ENCODE measurements at places on chromosomes 12 and 14.
A peak's percentile ranks its signal among the peaks of the same experiment; 100 is the strongest.

GRCh38 chr14:34174973-34175372 is 224.1 kb upstream of the EGLN3 start:
- no peak for DNase-seq

- no peak for DNase-seq
Measured at GRCh38 chr14:70245026-70245425, 56.3 kb upstream of the SLC8A3 start.

DNA sequence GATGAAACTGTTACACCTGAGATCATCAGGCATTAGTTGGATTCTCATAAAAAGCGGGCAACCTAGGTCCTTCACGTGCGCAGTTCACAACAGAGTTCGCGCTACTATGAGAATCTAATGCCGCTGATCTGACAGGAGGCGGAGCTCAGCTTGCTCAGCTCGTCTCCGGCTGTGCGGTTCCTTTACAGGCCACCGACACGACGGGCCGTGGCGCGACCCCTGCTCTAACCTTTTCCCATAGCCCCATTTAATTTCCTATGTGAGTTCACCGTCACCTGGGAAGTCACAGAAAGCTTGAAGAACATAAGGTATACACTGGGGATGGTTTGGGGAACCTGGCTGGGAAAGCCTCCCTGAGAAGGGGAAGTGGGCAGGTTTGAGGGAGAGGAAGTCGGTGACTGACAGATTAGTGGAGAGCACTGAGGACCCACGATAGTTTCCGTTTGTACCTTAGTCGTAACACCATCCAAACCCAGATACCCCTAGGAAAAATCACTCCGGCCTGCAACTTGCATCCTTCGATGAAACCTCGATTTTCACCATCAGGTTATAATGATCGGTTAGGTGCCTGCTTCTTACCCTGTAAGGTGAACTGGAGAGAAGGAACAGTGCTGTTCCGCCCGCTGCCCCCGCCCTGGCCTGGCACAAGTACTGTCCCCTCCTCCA is 2.8 kb upstream of the AAAS start:
- peak; percentile 66 for DNase-seq

DNA sequence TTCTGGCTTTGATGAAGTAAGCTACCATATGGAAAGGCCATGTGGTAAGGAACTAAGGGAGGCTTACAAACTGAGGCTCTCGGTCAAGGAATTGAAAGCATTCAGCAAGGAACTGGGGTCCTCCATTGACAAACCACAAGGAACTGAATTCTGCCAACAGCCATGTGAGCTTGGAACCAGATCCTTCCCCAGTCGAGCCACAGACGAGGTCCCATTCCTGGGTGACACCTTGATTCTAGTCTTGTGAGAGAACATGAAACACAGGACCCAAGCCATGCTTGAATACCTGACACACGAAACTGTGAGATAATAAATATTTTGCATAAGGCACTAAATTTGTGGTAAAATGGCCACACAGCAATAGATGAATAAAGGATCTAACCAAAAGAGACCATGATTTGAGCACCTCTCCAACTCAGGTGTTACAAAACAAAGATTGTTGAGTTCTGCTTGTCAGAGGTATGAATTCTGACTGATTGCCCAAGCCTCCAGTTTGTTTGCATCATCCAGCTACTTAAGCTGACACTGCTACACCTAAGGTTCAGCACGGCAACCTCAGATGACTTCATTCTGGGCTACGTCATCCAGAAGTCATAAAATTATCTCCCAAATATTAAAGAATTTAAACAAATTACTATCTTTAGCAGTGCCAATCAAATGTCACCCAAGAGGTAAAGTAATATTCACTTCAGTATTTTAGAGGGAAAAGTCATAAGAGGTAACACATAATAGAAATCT is 59.4 kb downstream of the GARIN6 start:
- no peak for DNase-seq

DNA sequence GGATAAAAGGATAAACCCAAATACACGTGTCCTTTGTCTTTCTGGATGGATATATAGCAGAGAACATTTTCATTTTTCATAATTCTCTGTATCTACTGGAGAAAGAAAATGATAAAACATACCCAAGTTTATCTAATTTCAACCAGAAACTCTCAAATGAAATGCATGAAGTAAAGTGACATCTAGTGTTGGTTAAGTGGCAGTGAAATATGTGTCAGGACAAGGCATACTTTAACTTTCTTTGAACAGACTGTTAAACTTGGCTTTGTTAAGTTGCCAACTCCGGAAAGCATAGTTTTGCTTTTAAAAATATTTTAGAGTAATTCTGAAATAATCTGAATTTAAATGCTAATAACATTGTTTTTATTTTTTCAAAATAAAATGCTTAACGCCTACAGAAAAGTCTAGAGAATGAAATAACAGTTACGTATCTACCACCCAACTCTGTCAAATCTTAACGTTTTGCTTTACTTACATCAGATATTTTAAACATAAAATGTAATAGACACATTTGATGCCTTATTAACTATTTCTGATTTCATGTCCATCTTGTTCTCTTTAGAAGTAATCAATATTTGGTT is 25.2 kb upstream of the NTN4 start:
- no peak for DNase-seq

GRCh38 chr12:56634242-56634836 is 4.2 kb upstream of the BAZ2A start:
- DNase-seq, result no peak

DNA sequence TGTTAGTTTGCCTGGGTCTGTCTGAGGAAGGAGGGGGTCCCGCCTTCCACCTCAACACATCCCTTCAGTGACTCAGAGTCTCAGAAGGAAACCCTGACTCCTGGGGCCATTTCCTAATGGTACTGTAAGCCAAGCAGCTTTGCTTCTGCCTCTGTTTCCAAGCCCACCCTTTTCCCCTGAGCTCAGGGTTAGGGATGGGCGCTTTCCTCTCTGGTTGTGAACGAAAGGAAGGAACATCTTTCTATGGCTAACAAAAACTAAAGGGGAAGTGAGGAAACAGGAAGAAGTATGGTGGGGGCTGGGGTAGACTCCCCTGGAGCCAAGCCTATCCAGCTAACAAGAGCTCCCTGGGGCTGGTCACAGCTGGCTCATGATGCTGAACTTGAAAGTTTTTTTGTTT is 11.6 kb upstream of the UNC119B start:
- DNase-seq, result no peak

DNA sequence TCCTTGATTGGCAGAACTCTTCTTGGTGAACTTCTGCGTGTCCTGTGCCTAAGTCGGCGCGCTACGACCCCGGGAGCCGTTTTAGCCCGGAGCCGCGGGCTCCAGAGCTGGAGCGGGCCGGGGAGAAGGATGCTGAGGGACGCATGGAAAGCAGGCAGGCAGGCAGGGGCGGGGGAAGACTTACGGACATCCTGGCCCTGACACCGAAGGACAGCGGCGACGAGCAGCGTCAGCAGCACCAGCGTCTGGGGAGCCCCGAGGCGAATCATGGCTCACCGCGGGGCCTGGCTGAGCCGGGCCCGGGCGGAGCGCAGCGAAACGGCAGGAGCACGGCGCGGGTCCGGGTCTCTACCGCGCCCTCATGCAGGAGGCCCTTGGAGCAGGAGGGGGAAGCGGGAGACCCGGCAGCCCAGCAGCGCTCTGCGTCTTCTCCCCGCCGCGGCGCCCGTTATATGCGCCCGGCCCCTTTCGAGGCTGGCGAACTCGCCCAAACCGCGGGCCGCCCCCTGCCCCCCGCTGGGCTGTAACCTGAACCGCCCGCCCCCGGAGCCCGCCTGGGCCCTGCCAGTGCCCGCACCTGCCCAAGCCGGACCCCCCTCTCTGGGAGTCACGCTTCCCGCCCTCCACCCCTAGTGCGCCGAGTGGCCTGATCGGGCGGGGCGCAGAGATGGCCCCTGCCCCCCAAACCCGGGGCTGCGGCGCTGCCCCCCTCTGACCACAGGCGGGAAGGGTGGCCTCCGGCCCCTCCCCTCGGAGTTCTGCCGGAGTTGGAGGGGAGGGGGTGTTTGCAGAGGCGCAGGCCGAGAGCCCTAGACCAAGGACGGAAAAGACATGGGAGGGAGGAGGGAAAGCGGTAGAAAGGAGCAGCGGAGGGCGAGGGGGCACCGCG is at the start of gene COL2A1:
Gene COL2A1 (minus strand): TSS at position 424 of the 889 bp plus-strand sequence. CDS start 155 bp downstream, at position 269.
- no peak for DNase-seq

- no peak for DNase-seq
Measured at GRCh38 chr14:91402348-91402747, 15.3 kb downstream of the CCDC88C start.

DNA sequence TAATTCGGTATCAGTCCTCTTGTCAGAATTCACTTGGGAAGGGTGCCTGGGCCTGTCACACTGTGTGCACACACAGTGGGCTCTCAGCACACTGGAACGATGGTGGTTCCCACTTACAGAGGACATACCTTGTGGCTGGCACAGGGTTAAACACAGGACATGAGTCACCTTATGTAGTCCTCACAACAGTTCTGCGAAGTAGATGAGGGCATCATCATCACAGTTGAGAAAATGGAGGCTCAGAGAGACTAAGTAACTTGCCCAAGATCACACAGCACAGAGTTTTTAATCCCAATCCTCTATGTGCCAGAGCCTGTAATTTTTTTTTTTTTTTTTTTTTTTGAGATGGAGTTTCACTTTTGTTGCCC is 90.7 kb downstream of the NINJ2 start:
- peak; percentile 50 for DNase-seq

DNA sequence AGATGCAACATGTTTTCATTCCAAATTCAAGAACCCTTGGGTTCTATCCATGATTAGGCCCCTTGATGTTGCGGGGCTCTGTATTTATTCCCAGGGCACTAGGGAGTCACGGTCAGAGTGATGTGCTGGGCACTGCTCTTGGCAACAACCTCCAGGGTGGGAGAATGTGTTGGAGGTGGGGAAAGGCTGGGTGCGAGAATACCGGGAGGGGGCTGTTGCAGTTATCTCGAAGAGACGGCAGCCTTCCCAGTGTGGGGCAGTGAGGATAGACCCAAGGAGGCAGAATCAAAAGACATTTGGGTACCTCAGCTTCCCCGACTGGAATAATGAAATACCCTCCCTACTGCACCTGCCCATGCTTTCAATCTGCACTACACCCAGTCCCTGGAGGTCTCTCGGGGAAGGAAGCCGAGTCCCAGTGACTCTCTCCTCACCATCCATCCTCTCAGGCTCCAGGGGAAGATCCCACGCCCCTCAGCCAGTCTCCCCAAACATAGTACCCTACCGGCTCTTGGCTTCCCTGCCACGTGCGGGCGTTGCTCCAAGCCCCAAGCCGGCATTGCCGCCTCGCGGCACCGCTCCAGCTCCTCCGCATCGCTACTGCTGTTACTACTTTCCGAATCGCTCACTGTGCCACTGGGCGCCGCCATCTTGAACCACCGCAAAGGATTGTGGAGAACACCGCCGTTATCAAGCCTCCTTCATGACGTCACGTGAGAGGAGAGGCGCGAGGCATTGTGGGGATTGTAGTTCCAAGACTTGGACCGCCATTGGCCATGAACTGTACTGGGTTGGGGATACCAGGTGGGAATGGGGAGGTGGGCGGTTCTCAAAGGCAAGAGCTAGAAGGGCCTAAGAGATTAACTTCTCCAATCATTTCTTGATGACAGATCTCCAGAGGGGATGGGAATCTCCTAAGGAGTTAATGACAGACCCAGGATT is at the start of gene C12orf43:
Gene C12orf43 (minus strand): TSS at position 663 of the 942 bp plus-strand sequence. CDS start 13 bp downstream, at position 650.
- peak; percentile 97 for DNase-seq

- peak; percentile 99 for DNase-seq
Measured at GRCh38 chr14:76961631-76962302, 66.7 kb downstream of the IRF2BPL start.

- no peak for DNase-seq
Measured at GRCh38 chr12:132140501-132140900, 3.6 kb downstream of the DDX51 start.

- DNase-seq, result no peak
Measured at GRCh38 chr14:22634233-22634900, 9.8 kb downstream of the OR6J1 start.

DNA sequence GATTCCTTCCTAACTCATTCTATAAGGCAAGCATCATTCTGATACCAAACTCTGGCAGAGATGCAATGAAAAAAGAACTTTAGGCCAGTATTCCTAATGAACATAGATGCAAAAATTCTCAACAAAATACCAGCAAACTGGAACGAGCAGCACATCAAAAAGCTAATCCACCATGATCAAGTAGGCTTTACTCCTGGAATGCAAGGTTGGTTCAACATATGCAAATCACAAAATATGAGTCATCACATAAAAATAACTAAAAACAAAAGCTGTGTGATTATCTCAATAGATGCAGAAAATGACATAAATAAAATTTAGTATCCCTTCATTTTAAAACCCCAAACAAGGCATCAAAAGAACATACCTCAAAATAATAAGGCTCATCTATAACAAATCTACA is 98.9 kb downstream of the ACSS3 start:
- DNase-seq, result no peak

DNA sequence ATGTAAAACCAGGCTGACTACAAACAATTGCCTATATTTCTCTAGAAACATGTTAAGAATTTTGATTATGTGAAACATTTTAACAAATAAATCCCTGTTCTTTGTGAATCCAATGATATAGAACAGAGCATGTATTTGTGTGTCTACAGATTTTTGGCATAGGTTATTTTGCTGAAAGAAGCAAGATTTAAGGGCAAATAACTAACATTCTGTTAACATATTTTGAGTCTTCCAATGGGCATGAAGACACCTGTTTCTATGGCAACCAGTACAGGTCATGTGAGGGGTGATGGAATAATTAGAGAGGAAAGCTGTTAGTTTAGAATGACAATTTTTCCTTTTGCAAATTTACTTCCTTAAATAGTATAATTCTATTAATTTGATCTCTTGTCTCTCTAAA is 8.8 kb downstream of the ART4 start:
- DNase-seq, result no peak

DNA sequence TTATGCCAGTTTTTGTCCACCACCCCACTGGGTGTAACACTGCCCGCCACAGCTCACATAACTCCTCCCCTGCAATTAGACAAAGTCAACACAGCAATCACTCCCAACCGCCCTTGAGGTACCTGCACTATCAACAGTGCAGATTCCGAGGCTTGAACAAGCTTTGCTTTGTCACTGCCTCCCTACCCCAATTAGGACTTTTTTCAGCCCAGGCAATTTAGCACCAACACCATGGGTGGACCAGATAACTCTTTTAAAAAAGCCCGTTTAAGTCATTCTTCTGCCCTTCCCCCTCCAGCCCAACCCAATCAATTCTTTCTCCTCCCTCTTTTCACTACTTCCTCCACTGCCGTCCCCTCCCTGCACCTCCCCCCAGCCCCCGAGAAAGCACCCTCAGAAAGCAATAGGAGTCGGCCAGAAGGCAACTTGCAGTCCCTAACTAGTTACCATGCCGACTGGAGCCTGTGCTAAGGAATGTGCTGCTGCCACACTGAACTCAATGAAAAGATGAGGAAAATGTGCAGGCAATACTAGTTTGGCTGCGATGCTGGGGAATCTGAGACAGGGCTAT is 45.7 kb upstream of the OTX2 start:
- DNase-seq, result no peak

DNA sequence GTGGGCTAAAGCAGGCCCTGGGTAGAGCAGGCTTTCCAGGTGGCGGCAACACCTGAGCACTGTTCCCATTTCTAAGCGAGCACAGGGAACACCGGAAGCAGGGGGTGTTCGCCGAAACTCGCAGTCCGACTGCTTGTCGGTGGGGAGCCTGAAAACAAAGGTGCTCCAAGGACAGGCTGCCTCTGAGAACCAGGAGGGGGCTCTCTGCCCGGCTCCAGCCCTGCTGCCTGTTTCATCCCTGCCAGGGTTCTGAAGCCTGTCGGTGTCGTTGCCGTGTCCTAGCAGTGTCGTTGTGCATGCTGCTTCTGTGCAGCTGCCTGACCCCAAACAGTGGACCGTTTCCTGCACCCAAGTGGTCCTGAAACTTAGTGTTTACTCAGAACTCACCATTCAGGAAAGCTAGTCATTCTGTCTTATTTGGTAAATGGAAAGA is 21.8 kb downstream of the CCNK start:
- DNase-seq, result no peak

Data from activated CD4-positive, alpha-beta T cell treated with anti-CD3 and anti-CD28 coated beads, Interleukin-2, Interleukin-4, amounts not matched to agents 100 ng/mL and 50 ng/mL, durations not matched to agents 16 hours and 8 hours (primary cell).